ENCODE measurements at places on chromosomes 1 and 21.

DNA sequence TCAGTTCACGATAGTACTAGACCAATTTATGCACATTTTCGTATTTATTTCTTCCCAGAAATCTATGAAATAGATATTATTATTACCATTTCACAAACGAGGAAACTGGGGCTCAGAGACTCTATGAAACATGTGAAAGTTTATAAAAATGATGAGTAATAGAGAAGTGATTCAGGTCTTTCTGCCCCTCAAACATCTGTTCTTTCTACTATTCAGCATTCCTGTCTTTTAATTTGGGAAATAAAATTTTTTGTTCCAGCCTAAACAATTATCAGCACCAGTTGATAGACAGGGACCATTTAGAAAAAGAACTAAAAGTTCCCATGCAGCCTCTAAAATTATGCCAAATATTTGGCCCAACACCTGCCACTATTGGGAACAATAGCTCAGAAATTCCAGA is 585.1 kb downstream of the PTPRC start:
- DNase-seq, result no peak

- no peak for DNase-seq
Observed at GRCh38 chr1:1964811-1965210, 38.8 kb downstream of the CFAP74 start.

DNA sequence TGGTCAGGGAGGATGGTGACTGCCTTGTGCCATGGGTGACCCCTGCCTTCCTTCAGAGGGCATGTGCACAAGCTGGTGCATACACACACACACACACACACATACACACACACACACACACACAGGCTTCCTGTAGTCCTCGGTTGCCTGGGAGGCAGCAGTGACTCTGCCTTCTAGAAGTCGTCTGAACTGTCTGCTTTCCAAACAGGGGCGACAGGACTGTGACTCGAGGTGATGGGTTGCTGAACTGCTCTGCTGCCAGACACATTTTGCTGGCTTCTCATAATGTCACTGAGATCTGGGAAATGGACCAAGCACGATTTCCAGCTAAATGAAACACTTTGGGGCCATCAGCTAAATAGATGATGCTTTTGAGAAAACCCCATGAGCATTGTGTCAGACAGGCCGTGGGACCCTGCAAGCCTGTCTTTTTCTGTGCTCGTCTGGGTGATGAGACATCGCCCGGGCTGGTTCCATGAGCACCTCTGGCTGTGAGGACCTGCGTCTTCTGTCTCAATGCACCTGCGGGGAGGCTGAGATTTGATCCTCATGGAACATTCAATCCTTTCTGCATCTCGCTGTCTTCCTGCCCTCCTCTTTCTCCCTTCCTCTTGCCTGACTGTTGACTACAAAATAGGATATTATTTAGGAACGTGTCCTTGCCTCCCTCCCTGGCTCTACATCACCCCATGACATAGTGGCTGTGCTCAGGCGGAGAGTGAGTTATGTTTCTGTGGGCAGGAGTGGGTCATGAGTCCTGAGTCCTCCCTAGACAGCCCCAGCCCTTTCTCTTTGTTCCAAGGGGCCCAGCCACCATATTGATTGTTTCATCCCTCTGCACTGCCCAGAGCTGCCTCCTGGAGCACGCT is 436.8 kb downstream of the CAMTA1 start:
- no peak for DNase-seq

DNA sequence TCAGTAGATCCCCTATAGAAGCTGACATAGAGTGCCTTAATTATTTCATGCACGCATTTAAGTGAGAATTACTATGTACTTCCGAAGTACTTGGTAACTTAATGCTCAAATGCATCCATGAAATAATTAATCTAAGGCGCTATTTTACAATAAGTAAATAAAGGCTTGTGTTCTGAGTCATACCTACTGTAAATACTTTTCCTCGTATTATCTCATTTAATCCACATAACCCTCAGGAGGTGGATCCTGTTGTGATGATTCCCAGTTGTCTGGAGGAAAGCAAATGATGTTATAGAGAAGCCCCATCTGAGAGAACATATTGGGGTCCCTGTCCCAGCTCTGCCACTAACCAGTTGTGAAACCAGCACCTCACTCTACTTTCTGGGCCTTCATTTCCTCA is 16.4 kb downstream of the SUSD4 start:
- no peak for DNase-seq

DNA sequence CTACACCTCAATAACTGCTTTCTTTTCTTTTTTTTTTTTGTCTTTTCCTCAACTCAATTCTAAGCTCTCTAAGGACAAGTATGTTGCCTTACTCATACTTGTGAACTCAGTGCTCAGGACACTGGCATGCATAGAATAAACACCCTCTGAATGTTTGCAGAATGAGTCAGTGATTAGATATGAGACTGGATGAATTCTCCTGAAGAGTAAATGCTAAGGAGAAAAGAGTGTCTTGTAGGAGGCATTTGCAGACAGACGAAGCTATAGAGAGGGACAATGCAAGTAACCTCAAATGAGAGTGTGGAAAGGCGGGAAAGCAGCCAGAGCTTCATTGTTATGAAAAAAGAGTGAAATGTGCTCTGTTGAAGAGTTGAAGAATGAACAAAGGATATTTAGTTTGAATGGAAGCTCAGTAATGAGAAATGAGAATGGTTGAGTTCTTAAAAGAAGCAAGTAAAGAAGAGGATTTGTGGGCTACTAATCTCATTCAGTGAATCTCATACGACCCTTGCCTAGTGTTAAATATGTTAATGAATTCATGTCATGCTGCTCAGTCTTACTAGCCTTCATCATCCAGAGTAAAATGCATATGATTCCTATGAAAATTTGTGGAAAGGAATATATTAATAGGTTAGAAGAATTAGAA is 166.1 kb upstream of the DPYD start:
- DNase-seq, result peak; percentile 52

GRCh38 chr1:15678578-15678977 is 5.5 kb upstream of the PLEKHM2 start:
- DNase-seq, result peak; percentile 46

- DNase-seq, result no peak
Observed at GRCh38 chr1:77339326-77339725, 57.5 kb downstream of the AK5 start.

DNA sequence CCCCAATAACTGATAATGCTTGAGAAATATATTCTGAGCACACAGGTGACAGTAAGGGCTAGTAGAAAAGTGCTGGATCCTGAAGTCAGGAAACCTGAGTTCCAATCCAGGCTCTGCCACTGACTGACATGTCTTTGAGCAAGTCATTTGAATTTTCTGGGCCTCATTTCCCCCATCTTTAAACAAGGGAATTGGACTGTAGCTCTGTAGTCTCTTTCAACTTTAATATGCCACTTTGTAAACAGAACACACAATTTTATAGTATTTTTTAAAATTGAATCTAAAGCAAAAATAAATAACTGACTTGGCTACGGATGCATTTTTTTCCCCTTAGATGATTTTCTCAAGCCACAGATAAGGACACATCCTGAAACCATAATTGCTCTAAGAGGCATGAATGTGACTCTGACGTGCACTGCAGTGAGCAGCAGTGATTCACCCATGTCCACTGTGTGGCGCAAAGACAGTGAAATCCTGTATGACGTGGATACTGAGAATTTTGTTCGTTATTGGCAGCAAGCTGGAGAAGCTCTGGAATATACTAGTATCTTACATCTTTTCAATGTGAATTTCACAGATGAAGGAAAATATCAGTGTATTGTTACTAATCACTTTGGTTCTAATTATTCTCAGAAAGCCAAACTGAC is 37.0 kb downstream of the LRIG2 start:
- DNase-seq, result no peak

- no peak for DNase-seq
Observed at GRCh38 chr21:29647353-29647781, 292.4 kb downstream of the GRIK1 start.

DNA sequence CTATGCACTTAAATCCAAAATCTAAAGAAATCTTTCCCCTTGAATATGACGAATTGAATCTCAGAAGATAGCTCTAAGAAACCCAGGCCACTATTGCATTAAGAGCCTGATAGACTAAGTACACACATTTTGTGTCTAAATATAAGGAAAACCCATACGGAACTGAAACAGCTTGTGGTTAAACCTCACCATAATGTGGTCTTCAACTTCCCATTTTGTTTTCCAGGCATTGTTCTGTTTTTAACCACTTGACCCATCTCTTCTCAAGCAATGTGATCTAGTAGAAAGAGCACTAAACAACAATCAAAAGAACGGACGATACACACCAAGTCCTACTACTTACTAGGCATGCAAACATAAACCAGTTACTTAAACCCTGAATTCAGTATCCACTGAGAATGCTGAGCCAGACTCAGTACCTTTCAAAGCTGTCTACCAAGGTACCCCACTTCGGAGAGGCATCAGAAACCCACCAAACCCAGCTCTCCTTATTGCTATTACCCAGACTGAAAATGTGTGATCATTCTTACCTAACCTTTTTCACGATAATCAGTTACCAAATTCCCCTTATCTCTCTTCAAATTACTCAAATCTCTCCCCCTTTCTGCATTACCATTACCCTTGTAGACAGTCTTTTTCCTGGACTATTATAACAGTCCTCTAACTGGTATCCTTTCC is 12.8 kb downstream of the OTUD7B start:
- DNase-seq, result no peak

All from HT-29 (cell line).